ENCODE measurements at places on chromosomes 6 and 20.

GRCh38 chr6:166830891-166831363, 125.4 kb downstream of the RNASET2 start:
- no peak for DNase-seq

- no peak for DNase-seq
Observed at GRCh38 chr20:8305449-8305978, 173.4 kb downstream of the PLCB1 start.

GRCh38 chr6:21996425-21997118, 300.3 kb downstream of the PRL start:
- DNase-seq, result no peak

DNA sequence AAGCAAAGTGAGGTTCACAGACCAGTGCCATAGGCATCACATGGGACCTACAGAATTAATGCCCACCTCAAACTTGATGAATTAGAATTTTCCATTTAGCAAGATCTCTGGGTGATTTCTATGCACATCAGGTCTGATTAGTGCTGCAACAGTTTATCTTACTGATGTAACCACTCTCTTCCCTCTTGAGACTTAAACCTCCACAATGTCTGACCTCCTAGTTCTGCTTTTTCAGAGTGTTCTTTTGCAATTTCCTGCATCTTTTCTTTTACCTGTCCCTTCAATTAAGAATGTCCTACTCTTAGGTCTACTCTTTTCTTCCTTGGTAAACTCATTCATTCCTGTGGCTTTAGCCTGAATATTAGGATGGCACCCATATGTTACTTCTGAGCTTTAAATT, 615.3 kb downstream of the TFAP2A start:
- DNase-seq, result no peak

- DNase-seq, result peak; percentile 34
Observed at GRCh38 chr6:52576392-52577021, 353 bp downstream of the TRAM2 start.

DNA sequence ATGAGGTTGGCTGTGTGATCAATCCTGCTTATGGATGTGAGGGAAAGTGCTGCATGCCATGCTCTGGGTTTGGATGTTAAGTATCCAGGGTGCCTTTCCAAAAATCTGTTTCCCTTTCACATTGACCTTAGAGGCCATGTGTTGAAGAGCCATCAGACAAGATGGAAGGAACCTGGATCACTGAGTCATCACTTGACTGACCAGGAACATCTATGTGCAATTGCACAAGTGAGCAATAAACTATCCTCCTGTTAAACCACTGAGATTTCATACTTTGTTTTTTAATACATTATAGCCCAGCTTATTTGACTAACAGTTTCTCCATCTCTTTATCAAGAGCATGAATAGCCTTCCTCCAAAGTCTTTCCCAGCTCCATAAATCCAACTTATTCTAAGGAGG, 17.8 kb upstream of the TMEM14A start:
- no peak for DNase-seq

DNA sequence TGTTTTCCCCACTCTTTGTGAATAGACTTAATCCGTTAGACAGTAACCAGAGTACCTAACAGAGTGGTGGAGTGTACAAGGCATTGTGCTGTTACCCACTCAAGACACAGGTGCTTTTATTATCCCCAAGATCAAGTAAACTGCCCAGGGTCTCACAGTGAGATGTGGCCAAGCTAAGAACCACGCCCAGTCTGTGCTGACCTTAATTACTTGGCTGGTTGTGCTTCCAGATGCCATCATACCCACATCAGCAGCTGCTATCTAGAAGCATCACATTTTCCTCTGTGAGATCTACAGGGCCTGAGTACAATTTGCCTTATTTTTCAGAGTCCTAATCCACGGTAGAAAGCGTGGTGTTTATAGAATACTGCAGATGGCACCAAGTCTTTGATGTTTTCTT, 70.3 kb downstream of the GFRA4 start:
- no peak for DNase-seq

DNA sequence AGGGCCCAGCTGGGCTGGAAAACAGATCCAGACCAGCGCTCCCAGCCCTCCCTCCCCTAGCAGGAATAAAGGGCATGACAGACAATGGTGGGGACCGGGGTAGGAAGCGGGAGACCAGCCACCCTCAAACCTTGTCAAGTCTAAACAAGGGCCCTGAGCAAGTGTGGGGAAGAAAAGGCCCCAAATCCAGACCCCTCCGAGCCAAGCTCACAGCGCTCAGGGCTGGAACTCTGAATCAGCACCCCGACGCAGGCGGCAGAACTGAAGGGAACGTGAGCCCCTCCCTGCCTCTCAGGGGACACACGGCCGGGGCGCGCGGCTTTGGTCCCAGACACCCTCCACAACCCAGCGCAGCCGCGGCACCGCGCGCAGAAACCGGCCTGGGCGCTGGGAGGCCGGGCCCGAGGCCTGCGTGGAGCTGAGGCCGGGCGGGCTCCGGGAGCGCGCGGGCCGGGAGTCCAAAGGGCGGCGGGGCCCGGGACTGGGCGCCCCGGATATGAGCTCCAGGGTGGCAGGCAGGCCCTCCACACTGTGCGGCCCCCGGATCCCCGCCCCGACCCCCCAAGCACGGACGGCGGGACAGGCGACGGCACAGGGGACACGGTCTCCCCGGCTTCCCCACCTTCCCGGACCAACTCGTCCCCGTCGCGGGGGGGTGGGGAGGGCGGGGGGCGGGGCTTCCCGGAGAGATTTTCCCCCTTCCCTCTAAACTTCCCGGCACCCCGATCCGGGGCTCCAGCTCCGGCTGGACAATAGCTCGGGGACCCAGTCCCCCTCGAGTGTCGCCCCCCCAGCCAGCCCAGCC, 641 bp downstream of the TEAD3 start:
- no peak for DNase-seq

DNA sequence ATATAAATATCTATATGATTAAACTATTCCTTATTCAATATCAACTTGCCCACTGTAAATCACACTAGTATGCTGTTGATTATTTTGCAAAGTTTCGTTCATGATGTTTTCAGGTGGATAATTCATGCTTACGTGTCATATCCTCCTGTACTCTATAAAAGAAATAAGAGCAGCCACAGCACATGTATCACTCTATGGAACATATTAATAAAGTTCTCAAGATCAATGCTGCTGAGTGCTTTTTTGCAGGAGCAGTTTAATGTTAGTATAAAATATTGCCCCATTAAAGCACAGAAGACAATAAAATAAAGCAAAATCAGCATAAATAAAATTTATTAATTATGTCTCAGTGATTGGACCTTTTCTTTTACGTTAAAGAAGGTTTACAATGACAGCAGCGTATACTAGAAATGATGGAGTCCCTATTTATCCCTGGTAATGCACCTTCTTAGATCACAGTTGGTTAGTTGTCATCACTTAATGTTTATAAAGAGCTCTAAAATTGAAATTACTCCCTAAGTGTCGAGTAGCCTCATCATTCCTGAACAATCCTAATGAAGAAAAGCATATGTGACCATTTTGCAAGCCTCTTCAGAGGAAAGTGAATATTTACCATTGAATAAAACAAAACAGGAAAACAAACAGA, 517.7 kb downstream of the EYS start:
- no peak for DNase-seq

DNA sequence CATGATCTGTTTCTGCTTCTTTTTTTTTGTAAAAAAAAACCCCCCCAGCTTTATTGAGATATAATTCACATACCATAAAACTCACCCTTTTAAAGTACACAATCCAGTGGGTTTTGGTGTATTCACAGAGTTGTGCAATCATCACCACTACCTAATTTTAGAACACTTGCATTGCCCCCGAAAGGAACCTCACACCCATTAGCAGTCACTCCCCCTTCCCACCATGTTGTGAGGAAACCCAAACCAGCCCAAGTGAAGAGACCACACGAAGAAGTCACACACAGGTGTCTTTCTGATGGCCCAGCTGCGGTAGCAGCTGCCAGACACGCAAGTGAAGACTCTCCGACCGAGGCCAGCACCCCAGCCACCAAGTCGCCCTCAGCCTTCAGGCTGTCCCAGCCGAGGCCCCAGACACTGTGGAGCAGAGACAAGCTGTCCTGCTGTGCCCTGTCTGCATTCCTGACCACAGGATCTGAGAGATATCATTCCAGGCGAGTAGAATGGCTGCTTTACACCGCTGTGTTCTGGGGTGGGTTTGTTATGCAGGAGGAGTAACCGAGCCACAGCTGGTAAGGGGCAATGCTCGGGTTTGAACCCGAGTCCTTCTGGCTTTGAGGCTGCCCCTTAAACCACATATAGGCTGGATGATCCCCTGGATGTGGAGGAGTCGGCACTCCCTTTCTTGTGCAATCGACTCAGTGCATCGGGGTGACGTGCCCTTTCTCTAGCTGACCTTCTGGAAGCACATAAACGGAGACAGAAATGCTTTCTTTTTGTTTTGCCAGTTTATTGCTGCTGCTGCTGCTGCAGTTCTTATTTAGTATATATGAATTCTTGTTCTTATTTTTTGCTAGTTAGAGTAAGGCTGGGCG, 59.1 kb upstream of the PTPN1 start:
- DNase-seq, result no peak

GRCh38 chr6:71490876-71491275, 202.3 kb downstream of the OGFRL1 start:
- no peak for DNase-seq

- DNase-seq, result no peak
Observed at GRCh38 chr20:32019156-32019510, 8.9 kb downstream of the CCM2L start.

DNA sequence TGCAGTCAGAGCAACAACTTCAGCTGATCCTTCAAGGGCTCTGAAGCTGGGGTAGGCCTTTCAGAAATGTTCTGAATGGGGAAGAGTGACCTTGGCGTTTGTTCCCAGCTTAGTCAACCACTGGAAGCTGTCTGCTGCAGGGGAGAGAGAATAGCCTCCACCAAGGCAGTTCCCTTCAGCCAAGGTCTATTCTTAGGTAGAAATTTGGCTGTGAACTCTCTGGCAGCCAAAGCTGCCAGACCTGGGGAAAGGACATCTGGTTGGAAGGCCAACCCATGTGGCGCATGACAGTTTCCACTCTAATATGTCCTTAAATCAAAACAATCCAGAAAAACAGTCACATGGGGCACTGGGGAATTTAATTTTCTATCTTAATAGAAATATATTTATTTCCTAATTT, 60.1 kb downstream of the FBXO5 start:
- DNase-seq, result no peak

DNA sequence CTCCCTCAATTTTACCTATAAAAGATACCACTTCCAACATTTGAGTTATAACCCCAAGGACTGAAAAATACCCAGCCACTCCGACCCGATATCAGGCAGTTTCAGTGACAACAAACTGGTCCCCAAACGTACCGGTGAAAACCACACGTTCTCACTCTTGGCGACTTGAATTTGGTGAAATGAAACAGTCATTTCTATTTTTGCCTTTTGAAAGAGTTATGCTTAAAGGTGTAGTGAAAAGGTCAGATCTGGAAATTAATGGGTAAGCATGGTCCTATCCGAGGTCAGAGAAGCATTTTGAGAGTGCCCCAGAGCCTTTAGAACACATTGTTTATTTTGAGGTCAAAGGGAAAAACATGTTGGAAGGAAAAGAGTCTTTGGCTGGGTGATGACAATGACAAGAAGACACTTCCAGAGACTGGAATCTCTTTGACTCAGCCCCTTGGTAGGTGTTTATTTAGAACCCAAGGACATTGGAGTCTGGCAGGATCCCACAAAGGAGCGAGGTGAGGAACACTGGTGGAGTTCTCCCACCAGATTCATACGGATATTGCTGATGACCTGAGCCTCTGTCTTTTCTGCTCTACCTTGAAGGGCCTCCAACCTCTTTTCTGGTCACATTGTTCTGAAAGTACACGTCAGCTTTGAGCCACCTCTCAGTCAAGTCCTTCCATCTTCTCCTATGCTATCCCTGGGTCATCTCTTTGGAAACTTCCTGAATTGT, 235.0 kb downstream of the GMPR start:
- no peak for DNase-seq

- DNase-seq, result no peak
Observed at GRCh38 chr20:59453759-59454560, 150.4 kb upstream of the PHACTR3 start.

GRCh38 chr6:79100304-79100703, 22.2 kb upstream of the PHIP start:
- no peak for DNase-seq

GRCh38 chr6:132713352-132714134, at the start of gene VNN1:
VNN1 (minus strand) TSS chr6:132714055; CDS start chr6:132714035, 20 bp downstream.
- no peak for DNase-seq

- DNase-seq, result no peak
Observed at GRCh38 chr20:49989234-49990065, 6.7 kb downstream of the SNAI1 start.

DNA sequence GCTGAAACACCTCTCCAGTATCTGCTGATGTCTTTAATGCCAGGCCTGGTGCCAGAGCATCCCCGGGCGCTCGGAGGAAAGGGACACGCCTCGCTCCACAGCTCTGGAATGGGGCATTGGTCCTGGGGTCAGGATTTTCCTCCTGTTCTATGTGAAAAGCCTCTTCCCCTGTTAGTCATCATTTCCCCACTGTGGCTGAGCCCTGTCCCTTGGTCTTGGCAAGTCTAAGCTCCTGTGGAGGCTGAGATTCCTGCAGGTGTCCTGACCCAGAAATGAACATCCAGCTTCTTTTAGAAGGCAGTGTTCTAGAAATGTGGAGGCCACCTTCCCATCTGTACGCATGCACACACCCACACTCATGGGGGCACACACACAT, 19.4 kb downstream of the SYNDIG1 start:
- no peak for DNase-seq

DNA sequence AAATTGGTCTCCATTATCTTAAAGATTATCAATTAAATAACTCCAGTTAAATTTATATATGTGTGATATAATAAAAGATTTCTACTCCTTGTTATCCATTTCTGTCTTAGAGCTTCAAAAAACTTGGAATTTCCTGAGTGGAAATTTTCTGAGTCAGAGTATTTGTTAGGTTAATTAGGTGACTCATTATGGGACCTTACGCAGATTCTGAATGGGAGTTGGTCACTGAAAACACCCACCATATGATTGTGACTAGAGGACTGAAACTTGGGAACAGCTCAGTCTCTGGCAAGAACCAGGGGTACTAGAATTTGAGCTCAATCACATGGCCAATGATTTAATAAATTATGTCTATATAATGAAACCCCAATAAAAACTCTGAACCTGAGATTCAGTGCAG, 125.4 kb upstream of the HMGCLL1 start:
- no peak for DNase-seq

GRCh38 chr6:4788953-4789584, 12.9 kb downstream of the CDYL start:
- no peak for DNase-seq

DNA sequence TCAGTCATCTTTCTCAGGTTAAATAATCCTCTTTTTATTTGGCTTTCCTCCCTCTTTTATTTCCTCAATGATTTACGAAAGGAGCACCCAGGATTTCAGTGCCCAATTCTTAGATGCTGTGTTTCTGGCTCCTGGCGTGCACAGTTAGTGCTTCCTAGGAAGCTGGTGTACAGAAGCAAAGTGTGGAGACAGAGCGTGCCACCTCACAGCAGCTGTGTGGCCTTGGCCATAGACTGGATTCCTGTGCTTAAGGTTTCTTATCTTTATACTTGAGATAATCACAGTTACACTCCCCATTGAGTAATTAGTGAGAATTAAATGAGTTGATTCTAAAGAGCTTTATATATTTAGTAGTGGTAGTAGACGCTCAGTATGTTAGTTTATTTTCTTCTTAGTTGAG, 39.7 kb upstream of the GJA1 start:
- DNase-seq, result no peak

GRCh38 chr6:52927451-52927850, 18.0 kb upstream of the GSTA3 start:
- DNase-seq, result no peak

- DNase-seq, result no peak
Observed at GRCh38 chr6:53811082-53811481, 16.3 kb downstream of the LRRC1 start.

All from dorsolateral prefrontal cortex (tissue), 122 donors.